ENCODE measurements at places on chromosomes 13 and 19.
A peak's percentile ranks its signal among the peaks of the same experiment; 100 is the strongest.

DNA sequence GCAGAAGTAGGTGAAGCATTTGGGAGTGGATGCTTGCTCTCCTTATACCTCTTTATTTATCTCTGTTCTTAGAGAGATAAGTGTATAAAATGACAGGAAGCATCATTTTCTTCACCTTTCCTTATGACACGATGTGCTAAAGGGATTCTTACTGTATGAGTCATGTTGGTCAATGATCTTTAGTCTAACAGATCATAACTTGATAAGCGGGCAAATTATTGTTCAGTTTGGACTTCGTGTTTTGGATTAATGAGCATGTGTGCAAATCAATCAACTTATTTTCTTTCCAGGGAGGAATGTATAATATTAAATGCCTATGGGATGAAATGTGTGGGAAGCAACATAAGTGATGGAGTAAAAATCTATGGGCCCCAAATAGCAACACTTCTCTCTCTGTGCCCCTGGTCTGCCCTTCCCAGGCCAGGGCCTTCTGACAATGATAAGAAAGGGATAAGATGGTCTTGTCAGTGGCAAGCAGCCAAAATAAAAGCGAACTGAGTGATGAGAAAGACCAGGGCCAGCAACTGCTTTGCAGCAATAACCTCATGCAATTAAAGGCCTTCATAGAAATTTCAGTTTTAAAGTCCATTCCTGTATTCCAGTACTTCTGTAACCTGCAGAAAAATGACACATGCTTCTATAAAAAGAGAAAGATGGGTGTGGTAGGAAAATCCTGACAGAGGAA, 61.4 kb downstream of the SLC10A2 start:
- DNase-seq: no peak

DNA sequence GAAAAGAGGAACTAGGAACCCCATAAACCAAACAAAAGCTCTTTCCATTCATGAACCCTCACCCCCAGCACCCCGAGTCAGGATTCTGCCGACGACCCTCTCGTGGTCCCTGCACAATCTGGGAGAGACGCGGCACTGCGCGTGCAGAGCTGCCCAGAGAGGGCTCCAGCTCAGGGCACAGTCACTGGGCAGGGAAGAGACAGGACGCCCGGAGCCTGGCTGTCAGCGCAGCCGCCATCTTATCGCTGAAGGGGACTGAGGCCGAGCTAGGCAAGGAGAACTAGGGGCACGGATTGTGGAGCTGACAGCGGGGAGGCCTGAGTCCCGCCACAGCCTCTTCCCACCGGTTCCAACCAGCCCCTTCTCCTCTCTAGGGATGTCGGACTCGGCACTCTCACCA, 349 bp downstream of the ZNF98 start:
- no peak for DNase-seq

GRCh38 chr19:29302002-29302928, 89.3 kb upstream of the UQCRFS1 start:
- no peak for DNase-seq

- DNase-seq: no peak
These were observed 88.1 kb downstream of the MZT1 start for GRCh38 chr13:72639377-72639776.

DNA sequence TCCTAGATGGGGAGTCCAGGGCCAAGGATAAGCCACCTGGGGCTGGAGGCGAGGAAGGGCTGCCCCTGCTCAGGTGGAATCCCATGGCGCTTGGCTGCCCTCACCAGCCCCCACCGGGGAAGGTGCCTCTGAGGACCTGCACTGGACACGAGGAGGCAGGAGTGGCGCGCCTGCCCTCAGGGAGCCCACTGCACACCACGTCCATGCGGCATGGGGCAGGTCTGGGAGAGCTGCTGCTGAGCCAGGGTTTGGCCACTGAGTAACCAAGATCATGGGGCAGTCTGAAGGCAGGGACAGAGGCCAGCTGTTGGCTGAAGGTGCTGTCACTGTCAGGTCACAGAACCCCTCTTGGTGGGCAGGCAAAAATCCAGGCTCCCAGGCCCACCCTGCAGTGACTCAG, 25.9 kb downstream of the ELAVL1 start:
- DNase-seq: no peak

DNA sequence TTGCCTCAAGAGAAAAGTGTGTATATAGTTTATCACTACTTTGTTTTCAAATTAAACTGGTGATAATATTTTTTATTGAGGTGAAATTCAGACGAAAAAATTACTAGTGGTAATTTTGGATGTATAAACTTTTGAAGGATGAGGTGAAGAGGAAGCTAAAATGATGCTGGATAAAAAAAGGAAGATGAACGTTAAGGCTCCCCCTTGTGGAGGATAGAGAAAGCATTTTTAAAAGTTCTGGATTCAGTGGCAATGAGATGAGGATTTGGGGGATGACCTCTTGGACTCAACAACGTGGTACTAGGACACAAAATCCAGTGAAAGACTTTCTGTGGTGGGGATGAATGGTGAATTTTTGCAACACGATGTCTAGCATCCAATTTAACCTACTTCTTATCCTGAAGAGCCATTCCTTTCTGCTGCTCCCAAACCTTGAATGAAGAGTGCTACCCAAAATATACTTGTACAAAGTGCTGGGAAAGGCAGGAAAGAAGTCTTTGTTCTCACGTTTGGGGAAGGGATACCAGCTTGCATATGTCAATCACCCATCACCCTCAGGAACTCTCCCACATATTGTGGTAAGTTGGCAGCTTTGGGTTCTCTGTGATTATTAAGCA, 7.3 kb upstream of the SIGLEC5 start:
- no peak for DNase-seq

DNA sequence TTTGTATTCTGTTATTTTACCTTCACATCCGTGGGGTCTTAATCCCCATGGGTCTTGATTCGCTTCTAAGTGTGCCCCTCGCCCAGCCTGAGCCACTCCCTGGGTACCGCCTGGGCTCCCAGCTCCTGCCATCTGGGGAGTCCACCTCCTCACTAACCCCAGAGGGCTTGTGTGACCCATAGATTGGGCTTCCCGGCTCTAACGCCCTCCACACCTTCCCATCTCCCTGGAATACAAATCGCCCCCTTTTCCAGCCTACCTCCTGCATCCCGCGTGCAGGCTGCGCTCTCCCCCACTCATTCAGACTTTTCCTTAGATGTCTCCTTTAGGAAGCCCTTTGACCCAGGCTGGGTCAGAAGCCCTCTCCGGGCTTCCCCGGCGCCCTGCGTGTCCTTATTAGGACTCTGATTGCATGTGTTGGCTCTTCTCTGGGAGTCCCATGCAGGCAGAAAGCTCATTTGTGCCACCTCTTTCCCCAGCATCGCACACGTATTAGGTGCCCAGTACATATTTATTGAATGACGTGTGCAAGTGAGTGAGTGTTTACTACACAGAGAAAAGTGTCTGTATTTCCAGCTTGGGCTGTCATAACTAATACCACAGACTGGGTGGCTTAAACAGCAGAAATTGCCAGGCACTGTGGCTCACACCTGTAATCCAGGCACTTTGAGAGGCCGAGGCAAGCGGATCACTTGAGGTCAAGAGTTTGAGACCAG, 757 bp downstream of the CCDC124 start:
- no peak for DNase-seq

GRCh38 chr19:2227415-2228156, 8.5 kb downstream of the PLEKHJ1 start:
- peak; percentile 52 for DNase-seq

DNA sequence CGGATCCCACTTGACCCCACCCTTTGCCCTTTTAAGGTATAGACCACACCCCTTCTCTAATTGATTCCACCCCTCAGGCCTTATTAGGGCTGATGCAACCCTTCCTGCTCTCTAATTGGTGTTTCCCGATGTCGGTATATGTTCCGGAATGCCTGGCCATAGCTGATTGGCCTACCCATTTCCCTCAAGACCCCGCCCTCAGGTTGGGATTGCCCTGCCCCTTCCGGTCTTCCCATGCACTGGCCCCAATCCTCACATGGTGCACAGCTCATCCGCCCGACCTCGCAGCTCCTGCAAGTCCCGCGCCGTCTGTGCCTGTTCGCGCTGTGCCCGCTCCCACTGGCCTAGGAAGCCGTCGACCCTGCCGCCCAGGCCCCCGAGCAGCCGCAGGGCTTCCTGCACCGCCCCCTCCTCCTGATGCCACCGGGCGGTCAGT, 18.1 kb downstream of the TSKS start:
- no peak for DNase-seq

- no peak for DNase-seq
These were observed 80.9 kb downstream of the SPACA7 start for GRCh38 chr13:112457081-112457480.

DNA sequence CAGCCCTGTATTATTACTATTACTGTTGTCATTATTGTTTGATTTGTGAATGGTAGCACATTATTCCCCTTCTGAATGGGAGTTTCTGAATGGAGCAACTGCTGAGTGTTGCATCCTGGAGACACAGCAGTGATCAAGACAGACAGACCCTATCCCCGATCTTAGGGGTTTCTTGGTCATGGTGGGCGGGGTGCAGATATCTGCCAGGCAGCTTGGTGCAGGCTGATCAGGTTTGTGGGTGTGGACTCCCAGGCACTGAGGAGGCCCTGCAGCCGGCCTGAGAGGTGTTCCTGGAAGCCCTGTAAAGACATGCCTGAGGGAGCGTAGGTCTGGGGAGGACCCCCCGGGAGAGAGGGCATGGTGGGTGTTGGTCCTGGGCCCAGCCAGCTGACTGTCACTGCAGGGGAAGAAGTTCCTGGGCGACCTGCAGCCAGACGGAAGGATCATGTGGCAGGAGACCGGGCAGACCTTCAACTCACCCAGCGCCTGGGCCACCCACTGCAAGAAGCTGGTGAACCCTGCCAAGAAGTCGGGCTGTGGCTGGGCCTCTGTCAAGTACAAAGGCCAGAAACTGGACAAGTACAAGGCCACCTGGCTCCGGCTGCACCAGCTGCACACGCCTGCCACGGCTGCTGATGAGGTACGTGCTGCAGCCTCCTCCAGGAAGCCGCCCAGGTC, 2.1 kb downstream of the MPND start:
- DNase-seq: no peak

GRCh38 chr13:30872685-30873461, 33.2 kb upstream of the MEDAG start:
- peak; percentile 93 for DNase-seq

- DNase-seq: no peak
These were observed 66.0 kb downstream of the COL4A1 start for GRCh38 chr13:110240943-110241342.

DNA sequence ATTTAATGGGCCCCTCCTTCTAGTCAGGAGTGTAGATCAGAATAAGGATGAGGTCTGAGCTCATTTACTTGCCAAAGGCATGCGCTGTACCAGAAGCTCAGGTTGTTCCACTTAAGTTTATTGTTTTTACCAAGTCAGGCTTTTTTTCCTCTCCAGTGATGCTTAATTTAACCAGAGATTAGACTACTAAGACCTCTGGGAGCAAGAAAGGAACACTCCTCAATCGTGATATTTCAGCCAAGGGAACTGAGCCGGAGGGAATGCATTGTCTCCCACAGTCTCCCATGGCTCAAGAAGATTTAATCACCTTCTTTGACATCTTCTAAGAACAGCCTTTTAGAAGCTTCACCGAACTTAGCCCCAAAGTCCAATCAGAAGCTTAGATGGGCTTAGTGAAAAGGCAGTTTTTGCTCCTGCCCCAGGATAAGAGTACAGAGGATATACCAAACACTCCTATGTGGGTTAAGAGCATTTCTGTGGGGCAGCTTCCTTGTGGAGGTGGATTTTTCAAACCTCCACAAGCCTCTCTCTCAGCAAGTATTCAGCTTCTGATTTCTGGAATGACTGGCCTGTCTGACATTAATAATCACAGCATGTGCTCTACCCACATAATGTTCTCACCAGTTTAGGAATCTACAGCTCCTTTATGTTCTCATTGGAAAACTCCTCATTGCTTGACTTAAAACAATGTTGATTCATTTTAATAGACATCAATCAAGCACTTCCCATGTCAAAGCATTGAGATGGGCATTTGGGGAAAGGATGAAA, 322.7 kb downstream of the SUCLA2 start:
- DNase-seq: no peak

DNA sequence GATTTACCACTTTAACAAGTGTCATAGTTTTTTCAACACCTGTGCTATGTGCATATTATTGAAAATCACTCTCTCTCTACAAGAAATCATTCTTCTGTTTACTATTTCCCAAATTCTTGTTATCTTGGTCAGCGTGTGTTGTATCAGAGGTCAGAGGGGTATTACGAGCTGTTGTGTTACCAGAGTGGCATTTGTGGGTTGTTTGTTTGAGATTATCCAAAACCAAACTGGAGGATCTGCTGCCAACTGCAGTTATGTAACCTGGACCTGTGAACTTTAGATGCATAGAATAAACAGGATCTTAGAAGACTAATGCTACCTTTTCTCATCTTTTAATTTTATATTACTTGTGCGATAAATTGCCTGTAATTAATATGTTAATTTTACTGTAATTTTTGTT, 1751.4 kb upstream of the SPRY2 start:
- DNase-seq: no peak

GRCh38 chr19:2806736-2807378, 12.8 kb upstream of the ZNF554 start:
- no peak for DNase-seq

DNA sequence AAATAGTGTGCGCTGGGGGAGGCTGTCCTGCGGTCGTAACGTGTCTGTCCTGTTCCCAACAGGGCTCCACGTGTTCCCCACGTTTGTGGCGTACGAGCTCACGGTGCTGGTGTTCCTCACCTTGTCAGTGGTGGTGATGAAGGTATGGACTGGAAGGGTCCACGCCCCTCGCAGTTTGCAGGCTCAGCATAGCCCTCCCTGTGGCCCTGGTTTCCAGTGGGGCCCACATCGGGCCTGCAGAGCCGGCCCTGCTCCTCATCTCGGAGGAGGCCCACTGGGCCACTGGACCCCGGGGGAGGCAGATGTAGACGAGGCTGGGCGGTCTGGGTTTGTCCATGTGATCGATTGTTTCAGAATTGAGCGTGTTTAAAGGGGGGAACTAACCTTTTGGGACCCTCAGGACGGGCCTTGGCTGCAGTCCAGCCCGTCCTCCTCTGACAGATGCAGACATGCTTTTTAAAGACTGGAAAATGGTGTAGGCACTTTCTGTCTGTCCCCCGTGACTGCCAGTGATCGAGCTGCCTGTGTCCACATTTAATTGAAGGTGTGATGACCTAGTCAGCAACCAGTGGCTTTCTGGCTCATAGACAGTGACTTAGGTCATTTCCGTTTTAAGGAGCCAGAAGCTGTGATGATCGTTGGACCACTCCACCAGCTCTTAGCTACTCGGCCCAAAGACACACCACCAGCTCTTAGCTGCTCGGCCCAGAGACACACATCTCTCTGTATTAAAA, 37.1 kb upstream of the TFDP1 start:
- DNase-seq: no peak

DNA sequence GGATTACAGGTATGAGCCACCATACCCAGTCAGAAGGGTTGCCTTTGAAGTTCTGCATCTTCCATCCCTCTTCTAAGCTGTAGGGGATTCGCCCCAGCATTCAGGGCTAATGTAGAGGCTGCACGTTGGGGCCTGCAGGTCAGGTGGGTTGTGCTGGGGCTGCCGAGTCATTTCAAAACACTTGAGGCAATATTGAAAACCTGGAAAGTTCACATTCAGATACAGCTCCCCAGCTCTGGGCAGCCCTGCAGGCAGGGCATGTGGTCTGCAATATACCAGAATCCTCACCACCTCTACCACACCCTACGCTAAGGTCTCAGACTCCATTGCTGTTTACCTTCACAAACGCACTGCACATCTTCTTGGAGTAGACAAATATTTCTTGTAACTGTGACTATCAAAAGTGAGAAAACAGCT, 24.6 kb downstream of the CCNE1 start:
- DNase-seq: no peak

GRCh38 chr19:16208847-16209665, 11.3 kb downstream of the AP1M1 start:
- DNase-seq: no peak

GRCh38 chr19:5694956-5695648, 5.0 kb downstream of the RPL36 start:
- DNase-seq: no peak

- DNase-seq: no peak
These were observed 24.9 kb downstream of the GADD45B start for GRCh38 chr19:2500841-2501261.

Data from suppressor macrophage treated with lipopolysaccharide for 4 hours (primary cell).